Cardiac septum (tissue), 1 donor: ENCODE measurements at places on chromosomes 16 and 17. TPM values are rescaled to one million over a fixed set of nuclear protein-coding genes. Genes with fewer than 3 reads are reported as not detected.
A peak's percentile ranks its signal among the peaks of the same experiment; 100 is the strongest.

Gene SPHK1
- 11.0 TPM for total RNA-seq

Gene MLYCD
- total RNA-seq: 20.1 TPM

DNA sequence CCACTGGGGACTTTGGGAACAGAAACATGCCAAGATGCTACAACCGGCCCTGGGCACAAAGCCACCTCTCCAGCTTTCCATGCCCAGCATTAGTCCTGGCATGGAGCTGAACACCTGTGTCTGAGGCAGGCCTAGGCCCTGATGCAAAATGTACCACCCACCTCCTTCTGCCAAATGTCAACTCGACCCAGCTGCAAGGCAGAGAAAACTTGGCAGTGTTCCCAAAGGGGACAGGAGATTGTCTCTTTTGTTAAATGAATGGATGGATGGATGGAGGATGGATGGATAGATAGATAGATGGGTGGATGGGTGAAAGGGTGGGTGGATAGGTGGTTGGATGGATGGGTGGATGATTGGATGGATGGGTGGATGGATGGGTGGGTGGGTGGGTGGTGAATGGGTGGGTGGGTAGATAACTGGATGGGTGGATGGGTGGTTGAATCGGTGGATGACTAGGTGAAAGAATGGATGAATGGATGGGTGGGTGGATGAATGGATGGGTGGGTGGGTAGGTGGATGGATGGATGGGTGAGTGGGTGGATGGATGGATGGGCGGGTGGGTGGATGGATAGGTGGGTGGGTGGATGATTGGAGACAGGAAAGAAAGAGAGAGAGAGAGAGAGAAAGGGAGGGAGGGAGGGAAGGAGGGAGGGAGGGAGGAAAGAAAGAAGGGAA is 73.4 kb upstream of the TNRC6C start:
- no peak for DNase-seq

DNA sequence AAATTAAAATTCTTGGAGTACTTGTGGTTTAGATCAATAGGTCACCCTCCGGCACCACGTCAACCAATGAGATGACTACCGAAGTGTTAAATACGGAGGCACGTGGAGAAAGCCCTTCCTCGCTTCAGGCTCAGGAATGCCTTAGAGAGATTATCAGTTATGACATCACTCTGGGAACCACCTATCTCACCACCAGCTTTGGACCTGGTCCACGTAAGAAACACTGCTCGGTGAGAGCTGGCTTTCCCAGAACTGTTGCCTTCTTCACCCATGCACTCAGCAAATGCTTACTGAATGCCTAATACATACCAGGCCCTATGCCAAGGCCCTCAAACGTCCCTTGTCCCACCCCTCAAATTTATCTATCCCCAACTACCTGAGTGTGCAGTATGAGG is 71.3 kb downstream of the SMG6 start:
- DNase-seq: no peak

GRCh38 chr17:61371606-61372005 is 28.0 kb upstream of the TBX2 start:
- DNase-seq: no peak

GRCh38 chr17:74016461-74016860 is 187.0 kb upstream of the RPL38 start:
- no peak for DNase-seq

GRCh38 chr16:74666010-74666421 is 661 bp downstream of the RFWD3 start:
- DNase-seq: no peak

- no peak for DNase-seq
Measured at GRCh38 chr17:45013021-45013997, 38.1 kb downstream of the DCAKD start.

- no peak for DNase-seq
Measured at GRCh38 chr16:31008149-31008548, 2.3 kb downstream of the STX1B start.

DNA sequence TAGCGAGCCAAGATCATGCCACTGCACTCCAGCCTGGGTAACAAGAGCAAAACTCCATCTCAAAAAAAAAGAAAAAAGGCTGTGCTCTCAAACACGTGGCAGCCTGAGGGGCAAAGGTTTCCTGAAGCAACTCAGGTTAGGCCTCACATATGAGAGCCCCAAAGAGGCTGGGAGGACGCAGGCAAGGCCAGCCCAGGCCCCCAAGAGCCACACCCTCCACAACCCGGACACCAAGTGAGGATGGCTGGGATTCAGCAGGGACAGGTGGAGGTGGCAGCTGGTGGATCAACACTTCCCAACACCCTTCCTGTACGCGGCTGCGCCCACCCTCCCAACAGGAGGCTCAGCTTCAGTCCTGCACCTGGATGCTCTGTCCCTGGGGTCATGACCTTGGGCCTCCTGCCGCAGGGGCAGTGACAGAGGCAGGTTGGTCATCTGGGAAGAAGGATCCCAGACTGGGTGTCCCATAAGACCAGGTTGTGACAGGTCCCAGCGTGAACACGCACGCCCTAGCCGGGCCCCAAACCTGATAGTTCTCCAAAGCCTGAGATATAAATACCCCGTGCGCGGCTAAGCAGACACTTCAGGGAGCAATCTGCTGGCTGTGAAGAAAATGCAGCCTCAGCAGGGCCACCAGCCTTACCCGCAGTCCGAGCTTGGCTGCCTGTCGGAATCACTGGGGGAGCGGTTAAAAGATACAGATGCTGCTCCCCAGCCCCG is 78.1 kb downstream of the TIMM22 start:
- DNase-seq: no peak

DNA sequence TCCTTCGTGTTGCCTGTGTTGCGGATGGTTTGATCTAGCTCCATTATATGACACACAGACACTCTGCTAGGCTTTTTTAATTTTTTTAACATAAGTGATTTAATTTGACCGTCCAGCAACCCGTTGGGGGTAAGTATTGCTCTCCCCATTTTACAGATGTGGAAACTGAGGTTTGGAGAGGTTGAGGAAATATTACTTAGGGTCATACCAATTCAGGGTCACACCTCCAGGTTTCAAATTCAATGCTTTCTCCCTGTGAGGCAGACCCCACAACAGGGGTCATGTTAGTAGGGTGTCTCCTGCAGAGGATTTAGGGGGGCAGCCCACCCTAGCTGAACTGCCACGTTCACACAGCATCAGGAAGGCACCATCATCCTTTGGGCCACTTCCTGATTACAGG is 179.4 kb downstream of the COPRS start:
- DNase-seq: no peak

DNA sequence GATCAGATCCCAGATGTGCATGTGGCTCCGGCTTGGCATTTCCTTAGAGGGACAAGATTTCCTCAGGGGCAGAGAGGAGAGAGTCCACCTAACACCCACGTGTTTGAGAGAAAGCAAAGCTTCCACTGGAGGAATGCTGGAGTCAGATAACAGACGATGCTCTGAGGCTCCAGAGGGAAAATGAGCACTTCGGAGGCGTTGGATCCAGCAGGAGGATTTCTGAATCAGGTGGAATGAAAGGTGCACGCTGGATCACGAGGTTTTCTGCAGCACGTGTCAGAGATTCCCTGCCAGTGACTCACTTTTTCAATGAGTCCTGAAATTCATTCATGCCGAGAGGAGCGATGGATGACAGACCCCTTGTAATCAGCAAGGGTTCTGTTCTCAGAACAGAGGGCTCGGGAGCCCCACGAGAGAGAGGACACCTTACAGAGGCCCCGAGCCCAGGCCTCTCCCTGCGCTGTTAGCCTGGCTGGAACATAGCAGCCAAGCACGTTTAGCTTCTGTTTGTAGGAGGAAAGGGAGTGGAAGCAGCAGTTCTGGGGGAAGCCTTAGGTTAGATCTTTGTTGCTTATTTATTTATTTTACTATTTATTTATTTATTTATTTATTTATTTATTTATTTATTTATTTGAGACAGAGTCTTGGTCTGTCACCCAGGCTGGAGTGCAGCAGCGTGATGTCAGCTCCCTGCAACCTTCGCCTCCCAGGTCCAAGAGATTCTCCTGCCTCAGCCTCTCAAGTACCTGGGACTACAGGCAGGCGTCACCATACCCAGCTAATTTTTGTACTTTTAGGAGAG is 49.3 kb upstream of the JPH3 start:
- DNase-seq: no peak

DNA sequence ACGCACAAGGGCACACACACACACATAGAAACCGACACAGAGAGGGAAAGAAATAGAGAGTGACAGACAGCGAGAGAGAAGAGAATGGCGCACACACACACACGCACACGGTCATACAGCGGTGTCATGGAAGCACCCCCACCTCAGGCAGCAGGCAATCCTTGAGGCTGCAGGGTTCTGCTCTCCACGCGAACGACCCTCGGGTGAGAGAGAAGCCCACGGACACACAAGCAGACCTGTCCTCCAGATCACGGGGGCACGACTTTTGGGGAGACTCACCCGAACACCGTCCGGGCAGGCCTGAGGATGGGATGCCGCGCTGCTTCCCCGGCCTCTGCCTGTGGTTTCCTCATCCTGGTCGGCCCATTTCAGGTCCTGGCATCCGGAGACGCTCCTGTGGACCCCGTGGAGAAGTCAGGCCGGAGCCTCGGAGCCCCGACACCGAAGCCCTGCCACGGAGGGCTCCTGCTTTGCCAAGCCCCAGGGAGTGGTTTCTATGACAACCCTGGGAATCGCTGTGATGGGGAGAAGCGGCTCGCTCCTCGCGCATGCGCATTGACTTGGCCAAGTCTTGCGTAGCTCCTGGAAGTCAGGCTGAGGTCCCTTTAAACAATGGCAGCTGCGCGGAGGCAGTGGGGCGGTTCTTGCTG is 118.2 kb upstream of the KCNJ18 start:
- peak; percentile 86 for DNase-seq

DNA sequence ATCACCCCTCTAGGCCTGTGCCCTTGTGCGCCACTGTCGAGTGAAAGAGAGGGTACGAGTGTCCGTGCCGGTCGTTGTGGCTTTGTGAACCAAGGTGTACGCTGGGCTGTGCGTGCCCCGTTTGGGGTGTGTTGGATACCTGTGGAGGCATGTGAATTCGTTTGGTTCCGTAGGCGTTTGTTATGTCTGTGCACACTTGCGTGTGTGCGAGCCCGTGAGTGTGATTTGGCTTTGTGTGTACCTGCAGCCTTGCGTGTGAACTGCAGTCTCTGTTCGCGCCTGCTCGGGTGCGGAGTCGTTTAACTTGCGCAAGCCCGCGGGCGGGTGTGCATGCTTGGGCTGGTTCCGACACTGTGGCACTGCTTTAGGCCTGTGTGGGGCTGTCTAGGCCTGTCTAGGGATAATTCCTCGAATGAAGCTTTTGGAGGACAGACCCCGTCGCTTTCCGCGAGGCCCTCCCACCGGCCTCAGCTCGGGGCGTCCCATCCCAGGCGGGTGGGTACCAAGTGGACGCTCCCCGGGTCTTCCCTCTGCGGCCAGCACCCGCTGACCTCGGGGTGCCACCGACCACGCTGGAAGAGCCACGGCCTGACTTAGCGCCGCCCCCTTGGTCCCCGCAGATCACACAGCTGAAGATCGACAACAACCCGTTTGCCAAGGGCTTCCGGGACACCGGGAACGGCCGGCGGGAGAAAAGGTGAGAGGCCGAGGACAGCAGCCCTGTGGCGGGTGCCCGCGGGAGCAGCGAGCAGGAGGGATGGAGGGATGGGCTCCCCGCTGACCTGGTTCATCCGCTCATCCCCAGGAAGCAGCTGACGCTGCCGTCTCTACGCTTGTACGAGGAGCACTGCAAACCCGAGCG is 4.4 kb downstream of the TBX2 start:
- DNase-seq: no peak

DNA sequence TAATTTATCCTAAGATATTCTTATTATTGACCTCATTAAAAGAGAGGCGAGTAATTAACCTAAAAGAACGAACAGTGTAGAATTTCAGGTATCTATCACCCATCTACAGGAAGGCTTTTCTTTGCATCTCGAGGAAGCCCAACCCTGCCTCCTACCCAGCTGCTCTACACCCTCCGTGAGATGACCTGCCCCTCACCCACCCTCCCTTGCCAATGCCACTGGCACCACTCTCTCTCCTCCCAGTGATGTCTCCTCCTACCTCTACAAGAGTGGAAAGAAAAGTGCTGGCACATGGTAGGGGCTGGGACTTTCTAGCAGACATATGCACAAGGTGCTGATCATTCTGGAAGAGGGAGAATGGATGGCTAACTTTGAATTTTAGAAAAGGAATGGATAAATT is 22.9 kb upstream of the FOXJ1 start:
- no peak for DNase-seq

DNA sequence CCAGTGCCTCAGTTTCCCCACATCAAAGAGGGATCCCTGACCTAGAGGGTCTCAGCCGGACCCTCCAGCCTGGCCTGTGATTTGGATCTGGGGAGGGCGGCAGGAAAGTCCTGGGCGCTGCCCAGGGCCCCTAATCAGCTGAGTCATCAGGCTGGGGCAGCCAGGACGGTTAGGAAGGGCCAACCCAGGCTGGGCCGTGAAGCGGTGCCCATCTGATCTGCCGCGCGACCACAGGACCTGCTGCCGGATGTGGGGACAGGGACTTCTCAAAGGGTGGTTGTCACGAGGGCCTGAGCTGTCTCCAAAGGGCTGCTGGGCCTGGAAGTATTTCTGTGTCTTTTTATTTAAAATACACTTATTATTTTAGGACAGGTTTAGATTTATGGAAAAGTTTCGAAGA is 4.4 kb downstream of the TPSAB1 start:
- DNase-seq: no peak
